ENCODE measurements at places on chromosomes 5 and 9.

DNA sequence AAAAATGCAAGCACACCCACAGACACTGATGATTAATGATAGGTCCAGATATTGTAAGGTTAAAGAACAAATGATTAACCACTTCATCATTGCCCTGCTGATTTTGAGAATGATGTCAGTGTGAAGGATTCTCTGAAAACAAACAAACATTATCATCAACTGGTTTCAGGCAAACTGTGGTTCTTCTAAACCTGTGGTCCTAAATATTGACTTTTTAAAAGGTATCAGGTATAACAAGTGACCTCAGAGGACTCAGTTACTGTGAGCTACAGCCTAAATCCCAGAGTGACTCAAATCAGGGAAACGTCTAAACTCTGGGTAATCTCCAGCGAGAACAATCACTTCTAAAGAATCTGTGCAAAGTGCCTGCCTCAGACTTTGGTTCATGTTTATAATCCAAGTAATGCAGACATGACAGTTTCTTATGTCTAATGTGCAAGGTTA, 172.3 kb upstream of the CDH6 start:
- DNase-seq, result no peak

GRCh38 chr9:133737774-133738639, at the start of gene SARDH:
SARDH (minus strand) TSS chr9:133738352; CDS start chr9:133734173, 4,179 bp downstream.
- no peak for DNase-seq

DNA sequence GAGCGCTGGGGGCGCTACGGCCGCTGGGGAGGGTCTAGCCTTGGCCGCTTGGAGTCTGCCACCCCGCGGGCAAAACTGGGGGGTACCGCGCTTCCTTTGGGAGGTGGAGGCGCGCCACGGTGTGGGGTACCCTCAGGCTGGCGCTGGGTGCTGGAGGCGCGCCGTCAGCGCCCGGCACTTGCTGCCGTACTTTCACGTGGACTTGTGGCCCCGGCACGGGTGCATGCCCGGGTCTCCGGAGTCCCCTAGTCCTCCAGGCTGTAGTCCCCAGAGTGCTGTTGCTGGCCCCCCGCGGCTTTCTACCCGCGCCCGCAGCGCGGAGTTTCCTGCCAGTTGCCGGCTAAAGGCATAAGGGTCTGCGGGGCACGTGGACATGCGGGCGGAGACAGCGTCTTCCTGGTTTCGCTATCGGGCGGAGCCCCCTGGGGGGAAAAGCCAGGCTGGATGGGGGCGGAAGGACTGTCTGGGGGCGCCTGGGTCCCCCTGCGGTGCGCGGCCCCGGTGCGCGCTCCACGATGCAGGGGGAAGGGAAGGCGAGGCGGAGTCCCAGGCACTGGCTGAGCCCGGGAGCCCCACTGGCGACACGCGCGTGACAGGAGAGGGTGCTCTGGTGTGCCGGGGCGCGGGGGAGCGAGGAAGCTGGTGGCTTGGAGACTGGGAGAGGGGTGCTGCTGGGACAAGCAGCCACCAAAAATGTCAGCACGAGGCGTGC, 666 bp downstream of the PPARGC1B start:
- peak; percentile 52 for DNase-seq

- no peak for DNase-seq
Observed at GRCh38 chr5:140255460-140256157, 47.3 kb downstream of the PFDN1 start.

GRCh38 chr9:7129391-7129790, 371.6 kb downstream of the KDM4C start:
- no peak for DNase-seq

DNA sequence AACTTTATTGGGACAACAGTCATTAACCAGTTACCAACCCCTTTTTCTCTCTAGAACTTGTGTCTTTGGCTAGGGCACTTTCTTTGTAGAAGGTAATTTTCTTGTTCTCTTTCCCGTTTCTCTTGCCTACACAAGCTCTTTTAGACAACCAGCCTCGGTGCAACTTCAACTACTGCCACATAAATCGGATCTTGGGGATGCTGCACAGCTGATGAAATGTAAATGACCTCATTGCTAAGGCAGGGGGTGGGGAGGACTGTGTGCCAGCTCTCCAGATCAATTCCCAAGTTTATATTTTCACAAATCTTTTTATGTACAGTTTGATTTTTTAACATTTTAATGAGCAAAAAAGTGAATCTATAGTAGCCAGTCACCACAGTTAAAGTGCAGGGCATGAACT, 157.6 kb downstream of the DENND1A start:
- no peak for DNase-seq

DNA sequence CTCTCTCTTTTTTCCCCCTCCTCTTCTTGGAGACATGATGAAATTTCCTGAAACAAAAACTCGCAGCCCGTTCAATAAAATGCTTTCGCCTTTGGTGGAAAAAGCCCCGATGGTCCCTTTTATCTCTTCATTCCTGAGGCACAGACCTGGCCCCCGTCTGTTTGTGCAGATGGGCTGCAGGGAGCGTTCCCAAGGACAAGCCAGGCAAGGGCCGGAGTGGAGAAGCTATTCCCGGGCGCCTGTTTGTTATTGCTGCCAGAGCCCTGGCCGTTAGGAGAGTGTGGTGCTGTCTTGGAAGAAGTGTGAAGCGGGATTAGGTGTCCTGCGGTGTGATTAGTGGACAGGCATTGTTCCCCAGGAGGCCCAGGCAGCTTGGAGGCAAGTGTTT, 71.9 kb downstream of the SMIM23 start:
- no peak for DNase-seq

DNA sequence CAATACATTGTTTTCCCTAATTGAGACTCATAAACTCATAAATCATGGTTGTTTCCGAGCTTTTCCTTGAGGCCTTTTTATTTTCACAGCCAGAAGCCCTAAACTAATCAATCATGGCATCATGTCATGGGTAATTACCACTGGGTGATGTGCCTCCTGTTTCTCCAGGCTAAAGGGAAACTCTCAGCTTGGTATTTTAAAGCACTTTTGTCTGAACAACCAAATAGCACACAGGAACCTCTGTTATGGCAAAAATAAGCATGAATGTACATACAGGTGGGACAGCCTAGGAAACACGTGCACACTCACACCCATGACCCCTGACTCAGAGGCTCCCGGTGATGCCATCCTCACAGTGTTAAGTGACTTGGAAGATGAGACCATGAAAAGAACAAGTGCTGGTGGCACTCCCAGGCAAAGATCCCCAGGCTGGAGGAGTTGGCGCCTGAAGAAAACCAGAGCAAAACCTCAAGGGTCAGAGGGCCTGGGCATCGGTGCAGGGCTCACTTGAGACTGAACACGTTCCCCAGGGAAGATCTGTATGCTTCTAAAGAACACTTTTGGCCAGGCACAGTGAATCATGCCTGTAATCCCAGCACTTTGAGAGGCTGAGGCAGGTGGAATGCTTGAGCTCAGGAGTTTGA, 154.3 kb downstream of the ROR2 start:
- DNase-seq, result no peak

- DNase-seq, result no peak
Observed at GRCh38 chr5:11560915-11561697, 343.1 kb downstream of the CTNND2 start.

- no peak for DNase-seq
Observed at GRCh38 chr9:93577078-93577974, 942 bp downstream of the PHF2 start.

DNA sequence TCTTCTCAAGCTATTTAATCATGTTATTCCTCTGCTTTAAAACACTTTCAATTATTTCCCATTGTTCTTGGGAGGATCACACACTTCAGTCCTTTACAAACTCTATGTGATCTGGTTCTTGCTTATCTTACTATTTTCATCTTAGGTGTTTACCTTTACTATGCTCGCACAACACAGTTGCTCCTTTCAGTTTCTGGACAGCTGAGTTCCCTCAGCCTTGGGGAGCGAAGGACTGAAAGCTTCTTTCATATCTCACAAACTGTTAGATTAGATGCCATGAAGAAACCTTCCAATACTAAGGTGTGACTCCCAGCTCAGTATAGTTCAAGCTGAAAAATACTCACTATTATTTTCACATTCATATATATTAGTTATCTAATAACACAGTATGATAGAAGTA, 117.9 kb downstream of the CDC42SE2 start:
- no peak for DNase-seq

DNA sequence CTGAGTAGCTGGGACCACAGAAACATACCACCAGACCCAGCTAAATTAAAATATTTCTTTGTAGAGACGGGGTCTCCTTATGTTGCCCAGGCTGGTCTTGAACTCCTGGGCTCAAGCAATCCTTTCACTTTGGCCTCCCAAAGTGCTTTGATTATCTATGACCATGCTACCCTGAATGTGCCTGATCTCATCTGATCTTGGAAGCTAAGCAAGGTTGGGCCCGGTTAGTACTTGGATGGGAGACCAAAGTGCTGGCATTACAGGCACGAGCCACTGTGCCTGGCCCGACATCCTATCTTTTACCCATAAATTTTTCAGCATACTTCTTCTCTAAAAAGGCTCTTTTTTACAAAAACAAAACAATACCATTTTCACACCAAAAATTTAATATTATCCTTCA, 137.0 kb upstream of the LRRTM2 start:
- DNase-seq, result no peak

DNA sequence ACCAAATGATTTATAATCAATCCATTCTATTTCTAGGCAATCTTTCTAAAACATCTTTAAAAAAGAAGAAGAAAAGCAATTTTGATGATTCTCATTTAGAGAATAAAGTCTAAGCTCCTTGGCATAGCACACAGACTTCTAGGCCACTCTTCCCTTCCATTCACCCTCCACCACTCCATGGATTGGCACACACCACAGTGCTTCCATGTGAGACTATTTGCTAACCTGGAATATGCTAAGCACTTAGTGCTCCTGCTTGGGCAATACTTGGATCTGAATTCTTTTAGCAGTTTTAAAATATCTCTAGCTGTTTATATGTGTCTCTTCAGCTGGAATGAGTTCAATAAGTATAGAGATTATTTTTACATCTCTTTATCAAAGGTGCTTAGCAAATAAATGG, 177.6 kb upstream of the FBXL7 start:
- no peak for DNase-seq

DNA sequence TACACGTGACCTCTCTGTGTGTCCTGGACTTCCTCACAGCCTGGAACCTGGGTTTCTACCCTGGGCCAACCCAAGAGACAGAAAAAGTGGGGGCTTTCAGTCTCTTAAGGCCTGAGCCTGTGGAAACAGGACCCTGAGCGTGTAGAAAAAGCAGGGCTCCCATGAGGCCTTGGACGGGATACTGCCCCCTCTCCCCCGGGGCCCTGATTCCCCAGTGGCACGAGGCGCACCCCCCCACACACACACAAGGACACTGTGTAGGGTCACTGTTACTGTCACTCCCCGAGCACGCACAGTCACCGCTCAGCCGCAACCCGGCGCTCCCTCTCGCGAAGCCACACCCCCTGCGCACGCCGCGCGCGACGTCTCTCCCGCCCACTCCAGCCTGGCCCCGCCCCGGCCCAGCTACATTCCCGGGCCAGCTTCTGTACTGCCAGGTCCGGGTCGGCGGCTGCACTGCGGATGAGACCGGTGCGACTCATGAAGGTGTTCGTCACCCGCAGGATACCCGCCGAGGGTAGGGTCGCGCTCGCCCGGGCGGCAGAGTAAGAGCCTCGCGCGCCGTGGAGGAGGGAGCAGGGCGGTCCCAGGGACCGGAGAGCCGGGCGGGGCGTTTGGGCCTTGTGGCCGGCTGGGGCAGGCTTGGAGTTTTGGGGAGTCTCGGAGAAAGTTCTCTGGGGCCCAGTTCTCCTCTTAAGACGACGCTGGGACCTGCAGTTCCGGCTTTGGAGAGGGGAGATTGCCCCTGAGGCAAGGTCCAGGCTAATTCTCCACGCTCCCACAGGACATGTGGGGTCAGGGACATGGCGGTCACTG, at the start of gene GRHPR:
Gene GRHPR, plus strand, starts transcription at position 408 of the 816 bp plus-strand sequence. Its CDS starts 55 bp downstream, at position 463.
- DNase-seq, result peak; percentile 91

- no peak for DNase-seq
Observed at GRCh38 chr5:96335873-96336272, 97.2 kb downstream of the PCSK1 start.

- DNase-seq, result no peak
Observed at GRCh38 chr9:97943308-97943855, 5.4 kb upstream of the HEMGN start.

DNA sequence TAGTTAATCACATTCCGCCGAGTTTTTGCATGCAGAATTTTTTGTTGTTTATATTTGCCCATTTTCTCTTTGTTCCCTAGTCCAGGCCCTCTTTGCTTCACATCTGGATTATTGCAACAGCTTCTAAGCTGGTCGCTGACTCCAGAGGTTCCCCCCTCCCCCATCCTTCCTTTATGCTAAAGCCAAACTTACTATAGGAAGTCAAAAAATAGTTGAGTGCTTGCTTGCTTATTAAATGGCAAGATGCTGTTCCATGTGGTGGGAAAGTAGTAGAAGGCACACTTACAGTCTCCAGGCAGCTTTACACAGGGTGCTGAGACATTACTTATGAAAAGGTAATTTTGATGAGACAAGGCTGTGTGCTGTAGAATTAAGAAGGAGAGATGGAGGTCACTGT, 1.3 kb downstream of the ZBTB34 start:
- no peak for DNase-seq

- DNase-seq, result no peak
Observed at GRCh38 chr9:8621416-8621815, 821.8 kb upstream of the DMAC1 start.

DNA sequence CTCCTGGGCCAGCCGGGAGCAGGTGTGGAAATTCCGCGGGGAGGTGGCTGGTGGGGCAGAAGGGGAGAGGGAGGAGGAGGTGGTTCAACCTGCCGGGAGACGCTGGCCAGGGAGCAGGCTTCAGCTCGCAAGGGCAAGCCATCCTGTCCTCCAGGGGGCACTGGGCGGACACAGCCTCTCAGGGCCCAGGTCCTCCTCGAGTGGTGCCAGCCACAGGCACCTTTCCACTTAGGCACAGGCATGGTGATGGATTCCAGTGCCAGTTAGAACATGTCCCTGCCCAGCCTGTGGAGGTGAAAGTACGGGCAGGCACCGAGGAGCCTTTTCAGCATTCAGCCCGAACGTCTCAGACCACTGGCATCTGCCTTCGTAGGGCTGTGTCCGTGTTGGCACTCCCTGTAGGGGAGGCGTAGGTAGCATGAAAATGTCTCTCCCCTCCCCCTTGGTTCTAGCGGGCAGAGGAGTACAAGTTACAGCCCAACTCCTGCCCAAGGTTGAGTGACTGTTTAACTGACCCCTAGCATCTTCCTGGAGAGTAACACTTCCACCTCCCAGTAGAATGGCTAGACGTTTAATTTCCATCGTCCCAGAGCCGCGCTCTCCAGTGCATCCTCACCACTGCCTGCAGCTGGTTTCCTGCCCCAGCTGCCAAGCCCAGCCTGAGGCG, 48.9 kb downstream of the DAB2IP start:
- peak; percentile 9 for DNase-seq

- DNase-seq, result no peak
Observed at GRCh38 chr5:2904399-2904798, 152.9 kb upstream of the IRX2 start.
